ENCODE measurements at places on chromosomes 4 and X.
A peak's percentile ranks its signal among the peaks of the same experiment; 100 is the strongest.

GRCh38 chr4:39698424-39699009 lies 581 bp downstream of the UBE2K start:
- no peak for DNase-seq

DNA sequence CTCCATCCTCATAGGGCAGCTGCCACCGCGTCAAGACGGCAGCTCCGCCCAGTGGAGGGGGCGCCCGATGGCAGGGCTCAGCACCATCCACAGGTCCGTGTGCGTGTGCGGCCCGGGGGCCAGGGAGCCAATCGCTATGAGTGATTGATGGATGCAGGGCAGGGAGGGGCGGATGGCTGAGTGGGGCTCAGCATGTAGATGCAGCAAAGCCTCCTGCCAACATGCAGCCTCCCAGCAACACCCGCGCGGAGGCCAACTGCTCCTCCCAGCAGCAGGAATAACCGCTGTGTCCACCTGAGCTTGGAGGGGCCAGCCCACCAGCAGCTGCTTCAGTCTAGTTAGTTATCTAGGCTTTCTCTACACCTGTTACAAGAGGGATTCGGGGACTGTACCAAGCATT lies 77.4 kb downstream of the MTMR1 start:
- no peak for DNase-seq

GRCh38 chr4:7186031-7186430 lies 6.3 kb upstream of the SORCS2 start:
- no peak for DNase-seq

- DNase-seq = no peak
Measured at GRCh38 chr4:132958457-132959263, 190.4 kb upstream of the PCDH10 start.

DNA sequence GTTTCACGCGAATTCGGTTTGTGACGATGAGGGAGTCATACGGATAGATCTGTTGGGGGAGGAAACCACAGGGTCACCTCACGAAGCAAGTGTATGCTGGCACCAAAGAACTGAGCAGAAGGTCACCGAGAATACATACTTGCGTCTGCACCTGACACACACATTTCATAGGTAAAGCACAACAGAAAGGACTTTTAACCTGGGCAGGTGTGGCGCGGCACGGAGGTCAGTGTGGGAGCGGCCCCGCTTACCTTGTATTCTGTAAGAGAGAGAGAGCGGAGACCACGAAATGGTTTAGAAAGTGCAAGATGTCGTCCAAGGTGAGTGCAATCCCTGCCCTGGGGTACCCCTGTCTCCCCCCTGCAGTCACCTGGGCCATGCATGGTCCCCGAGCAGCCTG lies 43.6 kb upstream of the AFAP1 start:
- DNase-seq = no peak

DNA sequence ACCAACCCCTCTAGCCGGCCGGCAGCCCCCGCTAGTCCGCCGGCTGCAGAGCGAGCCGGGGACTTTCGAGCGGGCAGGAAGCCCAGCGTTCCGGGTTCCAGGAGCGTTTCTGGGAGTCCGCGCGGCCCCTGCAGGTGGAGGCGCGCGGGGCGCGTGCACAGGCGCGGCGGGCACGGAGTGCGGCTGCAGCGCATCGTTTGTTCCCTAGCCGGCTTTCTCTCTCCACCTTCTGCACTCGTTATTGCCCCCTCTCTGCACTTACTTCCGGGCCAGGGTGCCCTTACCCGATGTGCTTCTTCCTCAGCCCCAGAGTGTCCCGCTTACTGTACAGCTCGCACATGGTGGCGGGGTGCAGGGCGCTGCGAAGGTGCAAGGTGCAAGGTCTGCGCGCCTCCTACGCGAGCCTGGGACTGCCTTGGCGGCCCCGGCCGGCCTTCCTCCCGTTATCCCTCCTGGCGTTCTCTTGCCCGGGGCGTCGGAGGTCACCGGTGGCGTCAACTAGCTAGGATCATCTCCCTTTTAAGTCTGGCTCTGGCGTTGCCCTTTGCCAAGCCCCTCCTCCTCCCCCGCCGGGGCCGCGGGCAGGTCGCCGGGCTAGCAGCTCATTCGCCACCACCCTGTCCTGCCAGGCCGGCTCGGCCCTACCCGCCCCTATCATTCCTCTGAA lies at the start of gene ETNPPL:
TSS of gene ETNPPL (minus strand) at position 495 of the 667 bp plus-strand sequence. CDS start at position 340, 155 bp downstream.
- no peak for DNase-seq

DNA sequence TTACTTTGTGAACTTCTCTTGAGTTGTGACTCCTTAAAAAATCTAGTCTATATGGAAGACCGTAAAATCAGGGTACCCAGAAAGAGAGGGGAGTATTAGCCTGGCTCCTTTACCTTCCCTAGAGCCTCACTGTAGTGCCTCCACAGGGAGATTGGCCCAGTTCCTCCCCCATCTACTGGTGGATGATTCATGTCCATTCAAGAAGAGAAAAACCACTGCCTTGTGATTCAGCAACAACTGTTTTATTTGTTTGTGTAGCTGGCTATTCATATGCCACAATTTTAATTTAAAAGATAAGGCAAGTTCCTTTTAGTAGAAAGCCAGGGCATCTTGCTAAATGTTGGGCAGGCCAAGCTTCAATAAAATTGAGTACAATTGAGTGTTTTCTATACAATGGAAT lies 221.8 kb upstream of the KCNIP4 start:
- peak; percentile 68 for DNase-seq

GRCh38 chrX:130831347-130831722 lies 71.7 kb downstream of the ENOX2 start:
- DNase-seq = no peak

DNA sequence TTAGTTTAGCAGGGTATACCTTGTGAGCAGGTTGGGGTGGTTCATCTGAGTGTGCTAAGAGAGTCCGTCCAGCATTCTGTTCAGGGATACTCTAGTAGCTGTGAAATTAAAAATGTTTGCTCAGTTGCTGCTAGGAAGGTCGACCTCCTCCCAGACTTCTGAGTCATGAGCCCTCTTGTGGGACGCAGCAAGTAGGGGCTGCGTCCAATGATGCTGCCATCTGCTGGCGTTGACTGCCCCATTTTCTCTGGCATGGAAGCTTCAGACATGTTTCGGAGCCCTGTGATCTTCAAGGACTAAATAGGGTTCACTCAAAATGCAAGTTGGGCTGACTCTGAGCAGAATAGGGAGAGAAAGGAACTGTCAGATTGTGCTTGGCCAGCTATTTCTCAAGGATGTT lies 201.0 kb upstream of the ARSJ start:
- DNase-seq = peak; percentile 58

- DNase-seq = no peak
Measured at GRCh38 chr4:85761803-85762528, 287.0 kb downstream of the ARHGAP24 start.

DNA sequence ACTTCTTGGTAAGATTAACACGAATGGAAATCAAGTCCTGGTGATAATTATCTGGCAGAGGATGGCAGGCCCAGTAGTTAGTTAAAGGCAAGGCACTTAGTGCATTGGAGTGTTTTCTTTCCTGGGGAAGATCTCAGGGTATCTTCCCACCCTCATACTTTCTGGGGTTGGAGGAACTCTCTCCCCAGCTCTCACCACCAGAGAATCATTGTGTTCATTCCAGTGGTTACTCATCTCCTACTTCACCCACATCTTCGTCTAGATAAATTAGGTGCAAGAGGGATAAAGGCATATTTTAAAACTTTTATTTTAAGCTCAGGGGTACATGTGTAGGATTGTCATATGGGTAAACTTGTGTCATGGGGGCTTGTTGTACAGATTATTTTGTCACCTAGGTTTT lies 67.5 kb upstream of the SH3RF1 start:
- no peak for DNase-seq

- no peak for DNase-seq
Measured at GRCh38 chrX:5991393-5991792, 237.3 kb downstream of the NLGN4X start.

- DNase-seq = no peak
Measured at GRCh38 chr4:178672512-178672911, 1230.3 kb upstream of the AGA start.

GRCh38 chr4:53004497-53005148 lies 142.5 kb downstream of the RASL11B start:
- no peak for DNase-seq

DNA sequence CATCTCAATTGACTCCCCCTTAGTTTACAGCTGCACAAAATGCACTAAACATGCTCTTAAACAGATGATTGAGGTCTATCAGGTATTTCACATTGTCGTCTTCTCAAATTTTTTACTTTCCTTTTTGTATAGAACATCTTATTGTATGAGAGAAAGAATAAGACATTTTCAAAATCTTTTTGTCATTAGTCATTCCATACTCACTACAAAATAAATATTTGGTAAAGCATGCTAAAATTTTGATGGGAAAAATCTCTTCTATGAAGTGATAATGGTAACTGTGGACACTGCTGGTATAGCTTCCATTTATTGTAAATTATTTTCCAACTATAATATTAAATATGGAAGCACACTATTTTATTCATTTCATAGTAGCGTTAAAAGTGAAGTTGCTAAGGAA lies 185.6 kb upstream of the FSTL5 start:
- DNase-seq = no peak

DNA sequence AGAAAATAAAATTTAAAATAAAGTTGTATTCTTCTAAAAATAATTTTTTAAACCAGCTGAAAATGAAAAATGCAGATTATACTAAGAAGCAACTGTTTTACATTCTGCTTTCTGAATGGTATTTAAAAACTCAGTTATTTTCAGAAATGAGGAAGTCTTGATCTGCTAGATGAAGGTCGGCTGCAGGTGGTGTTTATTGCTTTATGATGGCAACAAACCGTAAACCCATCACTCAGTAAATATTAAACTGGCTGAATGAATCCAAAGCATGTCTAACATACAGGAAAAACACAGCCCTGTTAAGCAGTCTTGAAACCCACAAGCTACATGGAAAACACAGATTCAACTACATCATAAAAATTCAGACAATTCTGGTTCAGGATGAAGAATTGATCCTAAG lies 29.3 kb downstream of the DYNLT3 start:
- DNase-seq = no peak

DNA sequence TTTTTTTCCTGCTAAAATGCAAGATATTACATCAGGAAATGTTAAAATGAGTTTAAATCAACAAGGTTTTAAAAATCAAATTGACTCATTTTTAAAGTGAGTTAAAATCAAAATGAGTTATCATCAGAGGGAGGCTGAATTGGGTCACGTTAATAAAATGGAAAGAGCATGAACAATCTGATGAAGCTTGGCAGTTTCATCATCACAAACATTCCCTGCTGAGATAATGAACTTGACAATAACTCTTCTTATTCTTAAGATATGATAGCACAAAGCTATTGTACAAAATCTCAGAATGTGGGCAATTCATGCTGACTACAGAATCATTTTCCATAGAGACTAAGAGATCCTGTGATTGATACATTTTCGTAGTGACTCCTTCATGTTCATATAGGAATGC lies 1086.7 kb downstream of the STIM2 start:
- peak; percentile 31 for DNase-seq

DNA sequence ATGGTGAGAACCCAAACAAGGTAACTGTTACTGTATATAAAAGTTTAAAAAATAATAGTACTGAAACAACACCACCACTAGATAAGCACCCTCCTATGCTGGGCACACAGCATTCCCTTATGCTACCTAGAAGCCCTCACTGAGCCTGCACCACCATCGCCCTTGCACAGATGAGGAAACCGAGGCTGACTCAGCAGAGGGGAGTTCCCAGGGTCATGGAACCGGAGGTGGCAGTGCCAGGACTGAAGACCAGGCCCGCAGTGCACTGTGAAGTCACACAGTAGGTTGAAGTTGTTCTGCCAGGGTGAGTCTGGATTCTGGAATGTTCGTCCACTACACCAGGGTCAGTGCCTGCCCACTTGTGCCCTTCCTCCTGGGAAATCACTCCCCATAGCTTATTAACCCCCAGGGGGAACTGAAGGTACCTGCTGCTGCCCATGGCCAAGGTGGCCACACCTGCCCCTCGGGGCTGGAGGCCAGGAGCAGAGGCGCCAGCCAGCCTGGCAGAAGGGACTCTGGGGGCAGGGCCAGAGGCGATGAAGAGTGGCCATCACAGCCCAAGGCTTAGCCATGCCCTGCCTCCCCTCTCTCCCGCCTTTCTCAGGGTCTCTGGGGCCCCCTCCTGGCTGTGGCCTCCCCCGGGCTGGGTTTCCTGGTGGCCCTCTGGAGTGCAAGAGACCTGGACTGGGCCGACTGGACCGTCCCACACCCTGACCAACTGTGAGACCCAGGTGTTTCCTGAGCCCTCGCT lies 15.1 kb upstream of the ABLIM2 start:
- DNase-seq = no peak

DNA sequence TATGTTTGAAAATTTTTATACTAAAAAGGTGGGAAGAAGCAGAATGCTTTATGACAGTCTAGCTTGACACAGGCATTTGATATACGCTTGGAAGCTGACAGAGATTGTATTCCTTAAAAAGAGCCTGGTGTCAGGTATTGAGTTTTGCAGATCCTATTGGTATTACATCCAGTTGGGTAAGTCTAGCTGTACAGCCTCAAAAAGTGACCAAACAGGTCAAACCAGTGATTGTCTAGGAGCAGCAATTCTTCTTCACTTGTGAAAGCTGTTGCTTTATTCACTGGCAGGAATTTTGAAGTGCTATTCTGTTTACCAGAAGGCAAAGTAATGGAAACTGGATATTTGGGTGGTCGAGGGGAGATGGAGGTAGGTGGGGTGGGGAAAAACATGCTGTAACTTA lies 77.5 kb downstream of the UCHL1 start:
- no peak for DNase-seq

- no peak for DNase-seq
Measured at GRCh38 chrX:103211012-103211715, 3.7 kb upstream of the BEX4 start.

DNA sequence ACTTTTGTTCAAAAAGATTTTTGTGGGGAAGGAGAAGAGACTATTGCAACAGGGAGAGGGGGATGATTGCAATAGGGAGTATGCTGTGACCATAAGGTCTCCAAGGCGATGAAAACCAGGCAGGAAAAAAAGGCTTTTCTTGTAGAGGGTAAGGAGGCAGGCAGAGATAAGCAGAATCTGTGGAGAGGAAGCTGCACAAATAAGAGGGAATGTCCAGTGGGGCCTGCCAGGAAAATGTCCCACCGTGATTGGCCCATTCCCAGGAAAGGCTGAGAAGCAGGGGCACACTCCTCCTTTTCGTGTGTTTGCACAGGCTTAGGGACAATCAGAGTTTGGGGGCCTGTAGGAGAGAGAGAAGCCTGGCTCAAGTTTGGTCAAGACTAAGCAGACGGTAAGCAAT lies 29.1 kb downstream of the SPACA5 start:
- no peak for DNase-seq

DNA sequence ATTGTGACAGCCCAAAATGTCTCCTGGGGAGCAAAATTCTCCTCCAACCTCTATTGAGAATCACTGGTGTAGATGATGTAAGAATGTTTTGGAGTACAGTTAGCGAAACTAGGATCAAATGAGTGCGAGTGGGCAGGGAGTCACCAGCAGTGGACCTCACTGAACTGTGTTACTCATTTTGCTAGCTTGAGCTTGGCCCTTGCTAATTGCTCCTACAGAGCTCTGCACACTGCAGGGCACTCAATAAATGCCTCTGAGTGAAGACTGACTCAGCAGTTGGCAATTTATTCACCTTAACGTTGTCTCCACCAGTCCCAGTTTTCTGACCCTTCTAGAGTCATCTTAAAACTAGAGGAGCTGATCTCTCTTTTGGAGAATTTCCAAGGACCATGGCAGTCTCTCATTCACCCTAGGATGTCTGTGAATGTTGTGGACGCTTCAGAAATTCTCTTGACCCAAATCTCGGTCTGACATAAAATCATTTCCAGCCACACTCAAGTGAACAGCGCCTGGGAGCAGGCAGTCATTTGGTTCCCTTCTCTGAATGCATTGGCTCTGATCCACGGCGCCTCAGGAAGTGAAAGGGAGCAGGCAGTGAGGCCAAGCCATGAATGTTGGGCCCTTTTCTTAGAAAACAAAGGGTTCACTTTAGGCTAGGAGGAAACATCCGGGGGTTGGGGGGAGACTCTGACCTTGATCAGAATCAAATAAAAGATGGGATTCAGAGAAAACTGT lies 148.1 kb downstream of the NWD2 start:
- no peak for DNase-seq

All from NCI-H226 (cell line).